ENCODE measurements at places on chromosomes 11 and 22.

DNA sequence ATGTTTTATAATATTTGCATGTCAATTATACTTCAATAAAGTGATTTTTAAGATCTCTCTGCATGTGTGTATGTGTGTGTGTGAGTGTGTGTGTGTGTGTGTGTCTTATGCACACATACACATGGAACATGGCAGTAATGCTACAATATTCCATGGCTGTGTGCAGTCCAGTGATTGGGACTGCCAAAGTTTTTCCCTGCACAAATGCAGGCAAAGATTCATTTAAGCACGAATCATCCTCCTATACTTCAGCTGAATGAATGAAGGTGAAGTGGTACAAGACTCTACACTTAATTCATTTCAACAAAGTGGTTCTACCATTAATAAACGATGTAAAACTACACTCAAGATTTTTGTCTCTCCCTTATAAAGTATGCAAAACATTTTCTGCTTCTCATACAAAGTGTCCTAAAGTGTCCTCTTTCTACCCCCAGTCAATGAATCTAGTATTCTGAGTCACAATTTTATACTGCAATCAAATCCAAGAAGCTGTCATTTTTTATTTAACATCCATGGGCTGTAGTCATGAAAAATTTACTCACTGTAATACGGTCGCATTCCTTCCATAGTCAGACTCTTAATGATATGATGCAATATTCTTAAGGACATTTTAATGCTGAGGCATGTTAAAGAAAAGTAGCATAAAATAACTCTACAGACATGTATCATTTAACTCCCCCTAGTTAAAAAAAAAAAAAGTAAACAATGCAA, 132.4 kb downstream of the TTC28 start:
- DNase-seq, result no peak

DNA sequence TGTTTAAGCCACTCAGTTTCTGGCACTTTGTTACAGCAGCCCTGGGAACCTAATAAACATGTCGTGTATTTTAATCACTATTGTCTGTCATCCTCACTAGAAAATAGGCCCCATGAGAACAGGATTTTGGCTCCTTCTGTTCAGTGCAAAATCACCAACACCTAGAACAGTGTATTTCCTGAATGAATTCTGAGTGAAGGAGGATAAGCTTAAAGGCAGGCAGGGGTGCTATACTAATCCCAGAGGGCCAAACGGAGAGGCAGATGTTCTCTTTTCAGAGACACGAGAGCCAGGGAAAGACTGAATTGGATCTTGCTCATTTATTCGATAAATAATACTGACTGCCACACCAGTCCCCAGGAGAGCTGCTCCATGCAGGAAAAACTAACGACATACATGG, 10.4 kb downstream of the SMCO4 start:
- DNase-seq, result no peak

DNA sequence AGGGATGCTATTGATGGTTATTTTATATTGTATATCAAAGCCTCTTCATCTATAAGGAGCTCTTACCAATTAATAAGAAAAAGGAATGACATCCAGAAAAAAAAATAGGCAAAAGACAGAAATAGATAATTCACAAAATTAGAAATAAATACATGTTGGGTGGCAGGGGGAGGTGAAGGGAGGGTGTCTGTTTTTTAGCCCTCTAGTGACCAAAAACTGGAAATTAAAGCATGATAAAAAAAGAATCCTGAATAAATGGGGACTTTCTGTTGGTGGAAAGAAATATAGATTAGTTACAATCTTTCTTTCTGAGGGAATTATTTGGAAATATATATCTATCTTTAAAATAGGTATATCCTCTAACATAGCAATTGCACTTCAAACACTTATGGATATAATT, 42.0 kb upstream of the TTC36 start:
- DNase-seq, result no peak

DNA sequence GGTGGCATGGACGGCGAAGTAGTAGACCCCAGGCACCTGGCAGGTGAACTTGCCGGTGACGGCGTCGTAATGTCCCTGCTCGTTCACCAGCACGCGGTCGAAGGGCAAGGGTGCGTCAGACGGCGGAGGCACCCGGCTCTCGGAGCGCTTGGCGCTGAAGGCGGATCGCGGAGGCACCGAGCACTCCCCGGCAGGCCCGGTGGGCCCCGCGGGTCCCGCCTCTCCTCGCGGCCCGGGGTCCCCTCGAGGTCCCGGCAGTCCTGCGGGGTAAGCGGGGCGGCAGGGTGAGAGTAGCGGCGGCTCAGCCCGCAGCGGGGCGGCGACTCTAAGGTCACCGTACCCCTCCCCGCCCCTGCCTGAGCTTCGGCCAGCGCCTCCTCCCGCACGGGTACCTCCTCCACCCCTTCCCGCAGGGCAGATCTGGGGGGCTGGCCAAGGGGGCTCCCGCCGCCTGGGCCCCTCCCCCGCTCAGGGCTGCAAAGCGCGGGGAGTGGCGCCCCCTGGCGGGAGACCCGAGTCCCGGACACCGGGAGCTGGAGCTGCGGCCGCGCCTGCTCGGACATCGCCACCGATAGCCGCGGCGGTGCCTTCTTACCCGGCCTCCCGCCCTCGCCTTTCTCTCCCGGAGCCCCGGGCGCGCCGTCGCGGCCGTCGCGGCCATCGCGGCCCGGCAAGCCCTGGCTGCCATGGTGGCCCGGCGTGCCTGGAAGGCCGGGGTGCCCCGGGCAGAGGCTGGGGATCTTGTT, 921 bp downstream of the C1QTNF5 start:
- peak; percentile 70 for DNase-seq

- no peak for DNase-seq
Measured at GRCh38 chr22:31790240-31790639, 36.4 kb downstream of the DEPDC5 start.

DNA sequence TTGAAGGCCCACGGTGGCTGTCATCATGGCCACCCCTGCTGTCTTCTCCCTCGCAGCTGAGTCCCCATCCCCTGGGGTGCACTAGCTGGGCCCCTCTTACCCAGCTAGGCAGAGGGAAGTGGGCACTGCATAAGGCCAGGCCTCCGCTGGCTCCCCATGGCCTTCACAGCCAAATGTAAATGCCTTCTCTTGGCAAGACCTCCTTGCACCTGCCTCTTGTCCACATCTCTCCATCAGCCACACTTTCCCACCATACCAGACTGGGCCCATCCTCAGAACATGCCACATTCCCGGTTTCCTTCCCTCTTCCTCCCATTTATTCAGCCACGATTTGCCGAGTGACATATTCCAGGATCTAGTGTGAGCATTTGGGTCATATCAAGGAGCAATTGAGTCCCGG, 49.7 kb downstream of the NECTIN1 start:
- no peak for DNase-seq

DNA sequence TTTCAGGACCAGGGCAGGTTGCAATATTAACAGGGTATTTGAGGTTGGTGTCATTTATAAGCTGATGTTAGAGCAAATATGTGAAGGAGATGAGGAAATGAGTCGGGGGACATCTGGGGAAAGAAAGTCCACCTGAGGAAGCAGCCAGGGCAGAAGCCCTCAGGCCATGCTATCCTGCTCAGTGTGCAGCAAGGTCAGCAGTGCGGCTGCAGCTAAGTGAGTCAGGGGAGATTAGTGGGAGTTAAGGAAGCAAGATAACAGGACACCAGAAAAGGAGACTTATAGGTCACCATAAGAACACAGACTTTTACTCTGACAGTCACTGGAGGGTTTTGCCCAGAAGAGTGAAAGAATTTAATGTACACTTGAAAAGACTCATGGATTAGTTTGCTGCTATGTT, 468.9 kb downstream of the NTM start:
- no peak for DNase-seq

GRCh38 chr11:29751618-29752017, 265.2 kb downstream of the KCNA4 start:
- DNase-seq, result no peak

DNA sequence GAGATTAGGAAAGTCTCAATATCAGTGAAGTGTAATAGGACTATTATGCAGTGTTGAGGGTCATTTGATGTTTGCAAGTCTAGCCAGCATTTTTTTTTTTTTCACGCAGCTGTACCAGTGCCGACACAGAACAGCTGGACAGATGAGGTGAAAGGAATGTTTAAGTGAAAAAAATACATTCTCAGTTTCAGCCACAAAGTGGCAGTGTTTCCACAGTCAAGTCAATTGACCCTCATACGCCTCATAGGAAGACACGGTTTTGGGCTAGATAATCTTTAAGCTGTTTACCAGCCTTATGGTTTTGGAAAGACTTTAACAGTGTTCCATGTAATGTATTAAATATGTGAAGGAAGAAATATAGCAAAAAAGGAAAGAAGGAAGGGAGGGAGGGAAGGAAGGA, 349.9 kb upstream of the ANO3 start:
- no peak for DNase-seq

GRCh38 chr22:20090730-20091240, 10.7 kb downstream of the DGCR8 start:
- no peak for DNase-seq

DNA sequence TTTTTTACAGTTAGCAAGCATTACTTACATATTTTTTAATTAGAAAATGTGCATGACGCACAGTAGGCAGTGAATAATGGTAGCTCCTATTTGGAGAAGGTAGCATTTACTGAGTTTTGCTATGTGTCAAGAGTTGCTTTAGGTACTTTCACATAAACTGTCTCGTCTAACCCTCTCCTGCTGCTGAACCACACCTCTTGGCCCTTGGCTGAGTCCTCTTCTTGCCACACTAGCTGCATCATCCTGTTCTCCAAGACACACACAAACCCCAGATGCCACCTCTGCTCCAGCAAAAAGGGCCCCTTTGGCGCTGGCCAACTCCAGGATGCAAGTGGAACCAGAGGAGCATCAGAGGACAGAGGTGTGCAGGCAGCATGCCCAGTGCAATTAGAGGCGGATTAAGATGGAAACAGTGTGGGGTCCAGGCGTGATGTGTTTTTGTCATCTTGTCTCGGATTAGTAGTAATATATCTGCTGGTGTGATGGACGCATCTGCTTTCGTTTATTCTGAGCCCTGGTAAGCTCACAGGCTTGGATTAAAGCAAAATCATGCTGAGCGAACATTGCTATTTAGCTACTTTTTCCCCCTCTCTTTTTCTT, 367.0 kb upstream of the CADM1 start:
- DNase-seq, result no peak

DNA sequence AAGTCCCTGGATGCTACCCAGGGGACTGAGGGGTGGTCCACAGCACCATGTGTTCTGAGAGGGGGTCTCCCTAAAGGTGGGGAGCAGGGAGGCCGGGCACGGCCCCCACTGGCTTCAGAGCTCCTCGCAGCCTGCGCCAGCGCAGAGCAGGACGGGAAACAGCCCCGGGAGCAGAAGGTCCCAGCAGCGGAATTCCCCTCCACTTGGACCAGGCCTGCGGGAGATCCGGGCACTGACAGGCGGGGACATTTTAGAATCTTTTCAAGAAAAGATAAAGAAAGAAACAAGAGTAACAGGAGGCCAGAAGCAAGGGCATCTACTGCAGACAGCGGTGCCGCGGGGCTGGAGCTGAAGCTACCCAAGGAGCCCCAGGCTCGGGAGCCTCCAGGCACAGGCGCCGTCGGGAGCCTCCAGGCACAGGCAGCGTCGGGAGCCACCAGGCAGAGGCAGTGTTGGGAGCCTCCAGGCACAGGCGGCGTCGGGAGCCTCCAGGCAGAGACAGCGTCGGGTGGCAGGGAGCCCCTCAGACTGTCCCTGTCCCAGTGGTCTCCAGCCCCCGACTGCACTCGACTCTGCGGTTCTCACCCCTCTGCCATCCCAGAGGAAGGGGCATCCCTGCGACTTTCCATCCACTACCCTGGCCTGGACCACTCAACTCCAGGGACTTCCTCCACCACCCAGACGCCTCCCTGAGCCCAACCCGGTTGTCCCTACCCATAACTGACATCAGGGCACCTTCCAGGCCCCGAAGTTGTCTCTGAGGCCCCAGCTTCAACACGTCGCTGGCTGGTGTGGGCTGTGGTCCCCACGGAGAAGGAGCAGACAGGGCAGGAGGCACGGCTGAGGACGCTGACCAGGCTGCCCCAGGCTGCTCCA, 211.1 kb downstream of the BRD1 start:
- no peak for DNase-seq

- DNase-seq, result no peak
Measured at GRCh38 chr11:69208190-69209037, 52.7 kb downstream of the SMIM38 start.
